ENCODE measurements at places on chromosomes 3 and 15. TPM values are rescaled to one million over a fixed set of nuclear protein-coding genes. Genes with fewer than 3 reads are reported as not detected.

The SLC9C1 gene
- total RNA-seq = not detected

The TRH gene
- not detected for total RNA-seq

The FOXP1 gene
- 139 TPM for total RNA-seq

The CNTN6 gene
- 0.14 TPM for total RNA-seq

The CEP19 gene
- 1.8 TPM for total RNA-seq

The PARP6 gene
- total RNA-seq = 41.5 TPM

The CACNA2D2 gene
- 1.5 TPM for total RNA-seq

The BSN gene
- 0.71 TPM for total RNA-seq

The CCR8 gene
- not detected for total RNA-seq

The IMPG2 gene
- 1.1 TPM for total RNA-seq

The XYLB gene
- total RNA-seq = 2.5 TPM

DNA sequence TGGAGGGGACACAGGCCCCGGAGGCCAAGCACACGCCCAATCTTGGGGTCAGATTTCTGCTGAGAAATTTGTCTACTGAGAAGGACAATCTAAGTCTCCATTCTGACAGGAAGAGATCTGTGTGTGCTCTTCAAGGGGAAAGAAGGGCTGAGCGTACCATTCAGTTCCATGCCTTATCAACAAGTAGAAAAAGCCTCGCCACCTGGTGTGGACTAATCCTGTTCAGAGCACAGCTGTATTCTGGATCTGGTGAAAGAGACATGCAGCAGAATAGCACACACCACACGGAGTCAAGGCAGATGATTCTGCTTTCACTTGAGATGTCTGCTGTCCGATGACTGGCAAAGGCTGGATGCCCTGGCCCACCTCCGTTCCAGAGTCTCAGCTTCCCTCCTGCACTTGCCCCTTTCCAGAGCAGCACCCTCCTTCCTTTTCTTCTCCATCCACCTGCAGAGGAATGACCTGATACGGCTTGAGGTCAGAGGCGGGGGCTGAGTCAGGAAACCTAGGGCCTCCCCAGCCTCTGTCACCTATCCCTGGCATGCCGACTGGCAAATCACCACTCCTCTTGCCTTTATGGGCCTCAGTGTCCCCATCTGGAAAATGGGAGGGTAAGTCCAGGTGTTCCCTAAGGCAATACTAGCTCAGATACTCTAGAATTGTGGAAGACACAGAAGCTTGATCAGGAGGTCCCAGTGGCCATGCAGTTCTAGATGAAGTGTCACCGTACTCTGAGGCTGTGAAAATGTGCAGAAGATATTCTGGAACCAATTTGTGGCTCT lies 36.9 kb upstream of the CTSH start:
- DNase-seq = no peak

DNA sequence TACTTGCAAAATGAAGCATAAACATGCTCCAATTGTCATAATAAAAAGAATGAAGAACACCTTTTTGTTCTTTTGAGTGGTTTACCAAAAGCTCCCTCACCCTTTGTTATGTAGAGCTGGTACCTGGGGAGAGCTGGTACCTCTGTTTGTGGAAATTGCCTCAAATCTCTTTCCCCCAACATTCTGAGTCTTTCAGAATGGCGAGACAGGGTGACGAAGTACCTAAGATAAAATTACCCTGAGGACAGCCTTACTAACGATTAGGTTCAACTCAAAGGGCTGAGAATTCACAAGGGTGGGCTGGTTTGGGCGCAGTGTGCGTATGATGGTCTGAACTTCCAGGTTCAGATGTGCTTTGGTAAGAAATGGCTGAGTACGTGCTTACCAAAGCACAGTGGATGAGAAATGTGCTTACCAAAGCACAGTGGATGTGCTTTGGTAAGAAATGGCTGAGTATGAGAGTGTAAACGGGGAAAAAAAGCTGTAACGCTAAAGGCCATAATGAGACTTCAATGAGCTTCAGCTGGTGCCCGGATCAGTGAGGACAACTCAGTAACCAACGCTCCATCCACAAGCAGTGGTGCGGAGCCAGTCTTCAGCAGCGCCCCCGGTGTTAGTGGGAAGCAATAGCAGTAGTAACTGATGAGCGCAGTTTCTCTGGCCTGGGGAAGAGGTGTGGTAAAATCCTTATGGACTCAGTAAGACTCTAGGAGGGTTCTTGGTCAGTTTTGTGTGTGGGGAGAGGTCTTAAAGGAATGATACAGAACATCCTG lies 72.3 kb upstream of the LRIG1 start:
- DNase-seq = no peak

- peak; percentile 86 for DNase-seq
Measured at GRCh38 chr3:2098398-2099027, at the start of gene CNTN4. Gene CNTN4, plus strand, starts transcription at chr3:2098866.

DNA sequence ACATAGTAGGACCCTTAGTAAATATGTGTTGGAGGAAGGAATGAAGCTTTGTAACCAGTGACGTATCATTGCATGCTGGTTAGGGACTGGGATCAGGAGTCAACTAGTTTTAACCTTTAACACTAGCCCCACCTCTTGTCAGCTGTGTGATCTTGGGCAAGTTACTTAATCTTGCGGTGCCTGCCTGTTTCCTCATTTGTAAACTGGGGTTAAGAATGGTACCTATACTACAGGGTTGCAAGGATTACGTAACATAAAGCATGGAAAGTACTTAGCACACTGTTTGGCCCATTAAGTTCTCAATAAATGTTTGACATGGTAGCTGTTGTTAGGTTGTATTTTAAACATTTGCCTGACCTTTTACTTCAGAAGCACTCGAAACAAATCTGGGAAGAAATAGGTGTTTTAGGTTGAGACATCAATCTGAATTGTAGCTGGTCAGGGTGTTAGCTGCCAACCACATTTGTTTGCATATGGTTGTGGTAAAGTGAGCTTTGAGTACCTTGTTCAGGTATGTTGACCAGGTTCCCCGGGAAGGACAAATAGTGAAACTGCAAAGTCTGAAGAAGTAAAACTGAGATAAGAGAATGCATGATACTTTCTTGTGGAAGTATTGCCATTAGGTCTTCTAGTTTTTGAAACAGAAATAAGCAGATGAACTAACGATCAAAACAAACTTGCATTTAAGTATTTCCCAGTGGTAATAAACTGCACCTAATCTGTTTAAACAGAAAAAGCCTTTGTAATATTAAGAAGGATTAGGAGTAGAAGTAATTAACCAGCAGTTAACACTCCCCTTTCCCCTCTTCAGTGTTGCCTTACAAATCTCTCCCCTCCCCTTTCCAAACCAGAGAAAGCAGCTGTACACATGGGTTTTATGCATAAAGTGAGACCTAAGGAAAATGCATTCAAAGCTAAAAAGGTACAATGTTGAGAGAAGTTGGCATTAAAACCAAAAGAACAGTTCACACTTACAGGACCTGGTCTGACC lies 25.8 kb upstream of the SCAANT1 start:
- DNase-seq = no peak

DNA sequence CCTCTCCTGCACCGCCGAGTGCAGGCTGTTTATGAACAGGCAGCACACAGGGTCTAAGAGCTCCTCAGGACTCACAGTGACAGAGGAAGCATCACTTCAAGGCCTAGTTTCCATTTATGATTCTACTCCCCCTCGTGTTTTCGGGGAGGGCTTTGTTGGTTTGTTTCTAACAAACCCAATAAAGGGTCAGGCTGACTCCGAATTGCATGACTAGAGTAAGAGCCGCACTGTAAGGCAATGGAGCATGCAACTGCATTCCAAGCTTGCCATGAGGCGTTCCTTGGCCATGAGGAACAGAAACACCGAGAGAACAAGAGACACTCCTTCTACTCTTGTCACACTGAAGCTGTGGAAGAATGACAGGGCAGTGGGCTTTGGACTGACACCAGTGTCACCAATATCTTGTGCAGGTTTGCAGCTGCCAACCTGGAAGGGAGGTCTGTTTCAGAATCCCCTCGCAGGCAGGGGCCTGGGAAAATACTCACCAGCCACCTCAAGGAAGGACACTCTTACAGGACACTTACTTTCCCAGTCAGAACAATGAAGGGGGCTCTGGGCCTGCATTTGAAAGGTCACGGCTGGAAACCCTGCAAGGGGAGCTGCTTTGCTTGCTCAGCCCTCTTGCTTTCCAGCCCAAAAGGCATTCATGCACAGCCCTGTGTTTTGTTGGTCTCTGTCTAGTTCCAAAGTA lies 96.8 kb downstream of the ADAMTS17 start:
- DNase-seq = no peak

GRCh38 chr3:32818229-32818969 lies 602 bp downstream of the TRIM71 start:
- no peak for DNase-seq

DNA sequence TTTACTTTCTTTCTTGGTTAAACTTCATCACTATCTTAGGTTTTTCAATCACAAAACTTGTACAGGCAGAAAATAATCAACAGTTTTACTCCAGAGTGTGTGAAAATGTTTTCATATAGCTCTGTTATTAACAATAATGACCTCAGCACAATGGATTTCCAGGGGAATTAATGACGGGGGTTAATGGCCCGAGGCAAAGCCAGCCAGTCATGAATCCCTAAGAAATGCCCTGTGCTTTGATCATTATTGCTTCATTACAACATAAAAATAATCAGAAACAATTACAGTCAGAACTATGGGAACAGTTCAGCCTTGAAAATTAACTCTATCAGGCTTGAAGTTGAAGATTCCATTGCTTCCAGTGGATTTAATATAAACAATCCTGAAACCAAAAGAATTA lies 875.4 kb downstream of the ROBO2 start:
- DNase-seq = no peak

DNA sequence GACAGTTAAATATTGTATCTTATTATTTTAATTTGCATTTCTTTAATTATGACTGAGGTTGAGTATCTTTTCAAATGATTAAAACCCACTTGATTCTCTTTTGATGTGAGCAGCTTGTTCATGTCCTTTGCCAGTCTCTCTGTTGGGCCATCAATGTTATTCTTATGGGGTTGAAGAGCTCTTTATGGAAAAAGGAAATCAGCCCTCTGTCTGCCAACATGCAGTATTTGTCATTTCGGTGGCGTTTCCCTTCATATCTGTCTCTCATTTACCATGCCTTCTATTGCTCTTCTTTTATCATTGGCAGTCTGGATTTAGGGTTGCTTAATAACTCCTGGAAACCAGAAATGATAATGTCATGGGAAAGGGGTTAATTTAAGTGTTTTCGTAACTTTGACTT lies 340.7 kb upstream of the DNAJC19 start:
- DNase-seq = no peak

- no peak for DNase-seq
Measured at GRCh38 chr3:79314962-79315361, 452.8 kb downstream of the ROBO1 start.

- no peak for DNase-seq
Measured at GRCh38 chr3:33911525-33912322, 113.3 kb downstream of the PDCD6IP start.

DNA sequence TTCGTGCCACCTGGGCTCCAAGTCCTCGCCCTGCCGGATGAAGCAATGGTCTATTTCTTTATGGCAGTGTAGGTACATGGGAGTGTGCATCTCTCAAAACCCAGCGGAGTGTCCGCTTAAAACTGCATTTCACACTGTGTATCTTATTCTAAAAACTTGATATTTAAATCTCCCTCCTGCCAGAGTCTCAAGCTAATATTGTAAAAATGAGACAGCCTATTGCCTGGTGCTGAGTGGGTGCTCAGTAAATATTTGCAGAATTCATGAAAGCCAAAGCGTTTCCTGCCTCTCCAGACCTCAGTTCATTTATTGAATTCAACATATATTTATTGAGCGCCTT lies 330 bp upstream of the TBC1D2B start:
- DNase-seq = no peak

DNA sequence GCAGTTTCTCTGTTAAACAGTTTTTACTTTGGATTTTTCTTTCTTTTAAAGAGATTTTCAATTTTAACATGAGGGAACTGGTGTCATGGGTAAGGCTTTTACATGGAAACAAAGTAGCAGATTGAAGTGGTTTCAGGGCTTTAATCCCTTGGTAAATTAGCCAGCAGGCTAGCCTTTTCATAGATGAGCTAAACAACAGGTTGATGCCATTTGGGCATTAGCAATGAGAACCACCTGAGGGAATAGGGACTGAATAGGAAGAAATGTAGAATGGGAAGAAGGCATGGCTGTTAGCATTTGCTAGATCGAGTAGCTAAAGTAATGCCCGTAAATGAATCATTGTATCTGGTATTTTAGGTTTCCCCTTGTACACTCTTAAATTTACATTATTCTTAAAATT lies 165.5 kb upstream of the MLF1 start:
- no peak for DNase-seq

DNA sequence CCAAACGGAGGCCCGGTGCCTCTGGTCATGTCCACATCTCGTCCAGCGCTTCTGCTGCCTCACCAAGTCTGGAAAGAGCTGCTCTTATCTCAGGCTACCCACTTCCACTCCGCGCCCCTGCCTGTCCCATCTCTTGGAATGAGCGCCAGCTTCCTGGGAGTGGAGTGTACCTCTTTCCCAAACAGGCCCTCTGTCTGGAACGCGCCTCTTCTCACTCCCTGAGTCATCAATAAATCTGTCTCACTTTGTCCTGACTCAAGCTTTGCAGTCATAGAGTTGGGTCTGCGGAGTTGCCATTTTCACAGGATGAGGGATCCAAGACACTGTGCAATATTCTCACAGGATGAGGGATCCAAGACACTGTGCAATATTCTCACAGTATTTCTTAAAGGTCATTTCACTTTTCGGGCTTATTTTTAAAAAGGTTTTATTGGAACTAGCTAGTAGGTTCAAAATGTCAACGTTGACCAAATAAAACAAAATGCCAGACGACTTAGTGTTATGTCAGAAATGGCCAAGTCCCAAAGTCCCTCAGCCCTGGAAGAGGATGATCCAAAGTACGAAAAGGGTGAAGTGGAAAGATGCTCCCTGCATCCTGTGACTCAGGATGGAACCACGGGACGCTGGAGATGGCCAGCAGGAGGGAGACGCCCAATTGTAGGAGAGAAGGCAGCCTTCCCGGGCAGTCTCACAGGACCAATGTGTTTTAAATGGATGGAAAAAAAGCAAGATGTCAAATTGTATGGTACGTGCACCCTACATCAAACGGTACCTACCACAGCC lies 81.1 kb downstream of the CHSY1 start:
- DNase-seq = peak; percentile 84

DNA sequence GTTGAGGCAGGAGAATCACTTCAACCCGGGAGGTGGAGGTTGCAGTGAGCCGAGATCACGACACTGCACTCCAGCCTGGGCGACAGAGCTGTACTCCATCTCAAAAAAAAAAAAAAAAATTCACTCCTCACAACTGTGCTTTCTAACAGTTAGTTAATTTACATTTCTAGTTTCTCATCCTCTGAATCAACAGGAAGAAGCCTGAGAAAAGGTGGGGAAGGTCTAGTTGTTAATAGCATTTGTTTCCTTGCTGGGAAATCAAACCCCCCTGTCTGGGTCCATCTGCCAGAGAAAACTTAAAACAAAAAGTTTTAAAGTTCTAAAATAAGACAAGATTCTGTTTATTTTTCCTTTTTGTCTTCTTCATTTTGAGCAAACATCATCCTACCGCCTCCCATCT lies 62.3 kb downstream of the TMEM39A start:
- DNase-seq = no peak
